Stimulated activated CD4-positive, alpha-beta T cell treated with anti-CD3 and anti-CD28 coated beads, Interleukin-1b, Interleukin-23, amount 100 ng/mL, for 1 hour (primary cell): ENCODE measurements at places on chromosomes 6 and 20.

- DNase-seq: no peak
Measured at GRCh38 chr6:152318278-152318677, 318.9 kb downstream of the SYNE1 start.

DNA sequence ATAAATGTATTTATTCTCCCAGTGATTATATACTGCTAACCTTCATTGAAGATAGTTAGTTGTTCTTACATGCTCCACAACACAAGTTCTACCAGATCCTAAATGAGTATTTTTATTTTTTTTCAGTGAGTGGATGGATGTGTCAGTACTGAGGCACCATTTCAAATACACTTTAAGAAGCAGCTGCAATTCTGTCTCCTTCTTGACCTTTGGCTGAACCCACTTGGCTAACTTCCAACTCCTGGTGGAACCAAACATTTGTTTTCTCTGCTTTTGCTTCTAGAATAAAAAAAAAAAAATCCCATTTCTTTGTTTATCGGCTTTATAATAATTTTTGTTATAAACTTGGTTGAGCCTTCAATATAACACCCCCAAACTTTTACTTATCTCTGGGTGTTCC lies 458.3 kb upstream of the MAP3K7 start:
- DNase-seq: no peak

DNA sequence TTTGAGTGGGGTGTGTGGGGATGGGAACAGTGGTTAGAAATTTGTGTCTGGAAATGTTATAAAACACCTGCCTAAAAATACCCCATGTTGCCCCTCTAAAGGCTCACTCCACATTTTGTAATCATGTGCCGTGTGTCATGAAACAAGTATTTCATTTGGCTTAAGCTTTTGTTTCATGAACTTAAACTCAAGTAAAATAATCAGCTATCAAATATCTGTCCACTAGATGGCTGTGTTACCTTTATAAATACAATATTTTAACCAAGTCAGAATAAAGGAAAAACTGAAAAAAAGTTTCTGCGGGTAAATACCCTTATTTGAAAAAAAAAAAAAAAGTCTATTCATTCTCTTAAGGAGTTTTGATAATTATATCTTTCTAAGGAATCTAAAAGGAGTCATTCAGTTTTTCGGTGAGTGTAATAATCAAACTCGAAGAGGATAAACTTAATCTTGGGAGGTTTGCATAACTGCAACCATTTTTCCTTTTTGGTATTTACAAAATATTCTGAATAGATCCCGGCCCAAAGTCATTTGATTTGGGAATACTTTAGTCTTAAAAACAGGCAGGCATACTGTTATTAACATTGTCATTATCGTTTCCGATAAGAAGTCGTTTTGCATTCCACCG lies 29.9 kb upstream of the MTRF1L start:
- no peak for DNase-seq

GRCh38 chr6:117600008-117600743 lies 2.1 kb downstream of the GOPC start:
- DNase-seq: no peak

GRCh38 chr6:14458669-14459266 lies 341.2 kb downstream of the CD83 start:
- no peak for DNase-seq

GRCh38 chr6:139641376-139641775 lies 266.9 kb upstream of the CITED2 start:
- DNase-seq: no peak

GRCh38 chr6:116975600-116975999 lies 98.6 kb downstream of the RFX6 start:
- DNase-seq: no peak

DNA sequence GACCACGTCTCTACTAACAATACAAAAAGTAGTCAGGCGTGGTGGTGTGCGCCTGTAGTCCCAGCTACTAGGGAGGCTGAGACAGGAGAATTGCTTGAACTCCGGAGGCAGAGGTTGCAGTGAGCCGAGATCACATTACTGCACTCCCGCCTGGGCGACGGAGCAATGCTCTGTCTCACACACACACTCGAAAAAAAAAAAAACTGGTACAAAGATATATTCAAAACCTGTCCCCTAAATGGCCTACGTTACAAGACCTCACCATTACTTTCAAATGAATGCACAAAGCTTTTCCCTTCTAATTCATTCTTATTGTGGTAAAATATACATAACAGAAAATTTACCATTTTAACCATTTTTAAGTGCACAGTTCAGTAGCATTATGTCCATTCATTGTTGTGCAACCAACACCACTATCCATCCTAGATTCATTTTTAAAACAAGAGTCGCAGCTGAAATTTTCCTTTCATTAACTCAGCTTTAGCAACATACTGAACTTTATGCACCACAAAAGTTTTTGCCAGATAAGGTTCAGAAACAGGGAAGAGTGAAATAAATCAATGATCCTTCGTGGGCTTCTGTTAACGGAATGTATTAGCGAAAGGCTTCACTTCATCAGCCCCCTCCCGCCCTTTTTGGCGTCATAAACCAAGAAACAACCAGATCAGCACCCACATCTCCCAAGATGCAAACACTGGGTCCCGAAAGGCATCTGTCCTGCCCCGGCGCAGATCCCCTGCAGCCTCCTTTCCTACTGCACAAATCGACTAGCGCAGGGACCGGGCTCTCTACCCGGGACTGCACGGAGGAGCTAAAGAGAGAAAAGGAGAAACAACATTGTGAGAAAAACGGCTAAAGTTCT lies 825 bp upstream of the FAM135A start:
- DNase-seq: no peak

DNA sequence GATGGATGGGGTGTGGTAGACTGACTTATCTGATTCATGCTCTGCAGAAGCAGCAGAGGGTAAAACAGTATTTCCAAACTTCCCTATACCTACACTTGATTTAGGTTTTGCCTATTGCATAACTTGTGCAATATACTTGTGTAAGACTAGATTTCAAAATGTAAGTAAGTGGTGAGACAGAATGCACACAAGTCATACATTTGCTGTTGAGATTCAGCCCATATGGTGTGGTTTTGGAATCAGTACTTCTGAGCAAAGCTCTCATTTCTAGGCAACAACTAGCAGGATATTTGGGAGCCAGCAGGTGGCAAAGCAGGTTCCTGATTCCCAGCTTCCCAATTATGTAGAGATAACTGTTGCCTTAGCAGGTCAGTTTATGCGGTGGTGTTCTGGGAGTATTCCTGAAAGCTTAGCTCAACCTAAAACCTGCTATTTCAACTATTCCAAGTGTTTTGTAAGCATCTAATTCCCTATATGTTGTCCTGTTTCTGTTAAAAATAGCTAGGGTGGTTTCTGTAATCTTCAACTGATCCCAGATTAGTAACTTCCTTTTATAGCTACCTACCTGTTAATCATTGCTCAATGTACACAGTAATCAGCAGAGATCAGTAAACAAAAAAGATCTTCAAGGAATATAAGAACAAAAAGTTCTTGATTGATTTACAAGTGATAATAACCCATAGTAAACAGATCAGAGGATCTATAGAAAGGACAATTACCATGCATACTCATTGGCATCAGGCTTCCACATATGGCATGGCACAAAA lies 8.5 kb upstream of the FABP7 start:
- DNase-seq: no peak

DNA sequence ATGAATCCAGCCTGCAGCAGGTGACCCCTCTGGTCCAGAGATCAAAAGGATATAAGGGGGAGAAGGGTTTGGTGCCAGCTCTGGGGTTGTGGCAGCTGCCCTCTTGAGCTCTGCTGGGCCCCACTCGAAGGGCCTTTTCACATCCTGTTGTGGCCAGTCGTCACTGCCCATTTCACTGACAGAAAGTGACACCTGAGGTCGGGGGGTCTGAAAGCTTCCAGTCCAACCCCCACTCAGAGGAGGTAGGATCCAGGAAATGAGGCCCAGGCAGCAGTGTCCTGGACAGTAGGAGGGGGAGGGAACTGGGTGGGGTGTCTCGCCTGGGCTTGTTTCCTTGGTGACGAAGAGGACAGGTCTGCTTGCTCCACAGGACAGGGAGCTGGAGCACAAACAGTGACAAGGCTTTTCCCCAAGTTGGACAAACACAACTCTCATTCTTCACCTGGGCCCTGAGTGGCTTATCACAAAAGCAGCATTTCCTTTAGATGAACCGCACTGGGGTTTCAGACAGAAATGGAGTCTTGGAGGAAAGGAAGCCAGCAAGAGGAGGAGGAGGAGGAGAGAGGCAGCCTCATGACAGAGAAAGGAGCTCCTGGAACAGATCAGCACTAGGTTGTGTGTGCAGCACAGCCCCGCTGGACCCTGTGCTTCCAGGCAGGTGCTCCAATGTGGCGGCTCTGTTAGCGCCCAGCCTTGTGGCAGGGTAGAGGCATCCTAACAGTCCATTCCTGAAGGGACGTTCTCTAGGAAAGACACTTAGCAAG lies 11.0 kb downstream of the FRS3 start:
- DNase-seq: no peak
